ENCODE measurements at places on chromosomes 6 and 20. TPM values are rescaled to one million over a fixed set of nuclear protein-coding genes. Genes with fewer than 3 reads are reported as not detected.
A peak's percentile ranks its signal among the peaks of the same experiment; 100 is the strongest.

GRCh38 chr20:35626386-35627001 is 10.9 kb downstream of the SPAG4 start:
- no peaks in the 10 kb centered on the region for H3K4me1 ChIP-seq
- DNase-seq: no peak
- no peaks in the 10 kb centered on the region for H3K27me3 ChIP-seq
- peaks cover 5% of the 10 kb centered on the region for H3K36me3 ChIP-seq
- no peak overlapping the region for H3K4me3 ChIP-seq

The CUL9 gene
- polyA plus RNA-seq: 86.2 TPM

DNA sequence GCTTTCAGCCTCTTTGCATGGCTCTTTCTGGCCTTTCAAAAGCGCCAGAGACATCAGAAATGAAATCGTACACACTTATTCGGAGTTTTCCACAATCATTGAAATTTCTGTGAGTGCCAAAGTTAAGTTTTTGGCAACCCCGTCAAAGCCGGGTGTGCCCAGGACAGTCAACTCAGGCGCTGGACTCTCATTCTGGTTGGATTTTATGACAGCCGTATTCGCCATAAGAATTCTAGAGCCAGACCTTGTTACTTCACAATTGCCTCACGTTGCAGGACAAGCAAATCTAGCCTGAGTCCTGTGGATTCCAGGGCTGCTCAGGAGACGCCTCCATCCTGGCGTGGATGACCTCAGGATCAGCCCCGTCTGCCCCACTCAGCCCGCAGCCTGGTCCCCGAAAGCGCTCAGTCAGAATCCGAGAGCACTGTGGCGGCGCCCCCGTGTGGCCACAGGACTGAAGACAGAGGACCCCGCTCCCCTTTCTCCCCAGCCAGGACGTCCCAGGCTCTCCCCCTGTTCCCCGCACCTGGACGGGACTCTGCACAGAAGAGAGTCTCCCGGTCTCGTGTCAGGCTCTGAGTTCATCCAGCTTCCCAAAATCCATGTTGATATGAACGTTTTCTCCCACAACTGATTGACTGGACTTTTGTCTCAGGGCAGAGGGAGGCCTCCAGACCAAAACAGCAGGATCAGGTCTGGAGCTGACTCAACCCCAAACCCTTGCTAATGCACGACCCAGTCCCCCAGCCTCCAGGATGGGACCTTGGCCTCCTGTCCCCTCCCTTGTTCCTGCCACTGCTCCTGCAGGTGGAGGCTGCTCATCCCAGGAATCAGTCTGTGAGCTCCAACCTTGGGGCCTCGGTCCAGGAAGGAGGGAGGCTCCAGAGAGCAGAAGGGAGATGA is 38.2 kb downstream of the MICA start:
- no peak overlapping the region for H3K4me3 ChIP-seq
- peak; percentile 69 for DNase-seq
- H3K27ac ChIP-seq: no peak overlapping the region
- H3K4me1 ChIP-seq: no peaks in the 10 kb centered on the region

DNA sequence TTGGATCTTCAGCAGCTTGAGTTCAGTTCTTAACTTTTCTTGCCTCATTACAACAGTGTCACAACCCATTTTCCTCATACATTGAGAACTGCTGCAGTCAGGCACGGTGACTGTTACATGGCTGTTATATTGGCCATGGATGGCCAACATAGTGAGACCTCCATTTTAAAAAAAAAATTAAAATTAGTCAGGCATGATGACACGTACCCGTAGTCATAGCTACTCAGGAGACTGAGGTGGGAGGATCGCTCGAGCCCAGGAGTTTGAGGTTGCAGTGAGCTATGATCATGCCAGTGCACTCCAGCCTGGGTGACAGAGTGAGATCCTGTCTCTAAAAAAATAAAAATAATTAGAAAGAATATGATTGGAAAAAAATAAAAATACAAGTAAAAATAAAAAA is 9.9 kb upstream of the MMP24 start:
- no peak for DNase-seq
- no peaks in the 10 kb centered on the region for H3K27me3 ChIP-seq
- no peak overlapping the region for H3K4me3 ChIP-seq

- no peaks in the 10 kb centered on the region for H3K36me3 ChIP-seq
- no peaks in the 10 kb centered on the region for H3K4me1 ChIP-seq
- H3K4me3 ChIP-seq: no peak overlapping the region
- H3K27me3 ChIP-seq: no peaks in the 10 kb centered on the region
- no peak overlapping the region for H3K27ac ChIP-seq
- DNase-seq: no peak
Measured at GRCh38 chr6:156697225-156697830, 79.8 kb upstream of the ARID1B start.

GRCh38 chr6:126112171-126112632 is 125.9 kb downstream of the TRMT11 start:
- H3K4me1 ChIP-seq: no peaks in the 10 kb centered on the region
- DNase-seq: no peak
- H3K4me3 ChIP-seq: no peak overlapping the region
- no peak overlapping the region for H3K27ac ChIP-seq
- H3K36me3 ChIP-seq: no peaks in the 10 kb centered on the region

GRCh38 chr6:129719692-129720091 is 9.7 kb upstream of the ARHGAP18 start:
- no peak overlapping the region for H3K27ac ChIP-seq
- no peaks in the 10 kb centered on the region for H3K27me3 ChIP-seq
- no peak overlapping the region for H3K4me3 ChIP-seq
- no peaks in the 10 kb centered on the region for H3K36me3 ChIP-seq
- H3K4me1 ChIP-seq: no peaks in the 10 kb centered on the region
- DNase-seq: no peak

GRCh38 chr6:154197196-154197860 is 158.3 kb downstream of the OPRM1 start:
- no peaks in the 10 kb centered on the region for H3K27me3 ChIP-seq
- DNase-seq: no peak
- no peaks in the 10 kb centered on the region for H3K36me3 ChIP-seq
- no peaks in the 10 kb centered on the region for H3K4me1 ChIP-seq

The RBBP8NL gene
- polyA plus RNA-seq: 12.2 TPM

GRCh38 chr6:37788259-37788658 is 31.3 kb upstream of the ZFAND3 start:
- H3K27me3 ChIP-seq: peaks cover 16% of the 10 kb centered on the region
- no peak overlapping the region for H3K27ac ChIP-seq
- DNase-seq: no peak
- no peak overlapping the region for H3K4me3 ChIP-seq
- H3K36me3 ChIP-seq: no peaks in the 10 kb centered on the region

The MAS1 gene
- not detected for polyA plus RNA-seq
